ENCODE measurements at places on chromosomes 7 and 10.

GRCh38 chr10:133336577-133337369 is at the start of gene CALY:
Gene CALY (minus strand): TSS chr10:133336896. CDS start chr10:133328989, 7,907 bp downstream.
- peak; percentile 74 for DNase-seq

DNA sequence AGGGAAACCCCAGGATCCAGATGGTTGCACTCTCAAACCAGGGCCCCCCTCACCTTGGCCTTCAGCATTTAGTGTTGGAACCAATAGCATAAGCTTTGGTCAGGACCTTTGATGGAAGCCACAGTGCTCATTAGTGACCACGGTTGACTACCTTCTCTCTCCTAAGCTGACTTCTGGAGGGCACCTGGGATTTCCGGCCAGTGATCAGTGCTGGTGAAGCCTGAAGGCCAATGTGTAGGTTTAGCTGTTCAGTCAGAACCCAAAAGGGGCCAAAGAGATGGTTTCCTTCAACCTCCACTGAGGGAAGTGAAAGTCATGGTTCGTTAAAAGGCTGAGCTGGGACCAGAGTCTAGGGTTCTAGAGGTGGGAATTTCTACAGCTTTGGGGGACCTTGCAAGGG is 46.4 kb downstream of the TCF7L2 start:
- DNase-seq = no peak

DNA sequence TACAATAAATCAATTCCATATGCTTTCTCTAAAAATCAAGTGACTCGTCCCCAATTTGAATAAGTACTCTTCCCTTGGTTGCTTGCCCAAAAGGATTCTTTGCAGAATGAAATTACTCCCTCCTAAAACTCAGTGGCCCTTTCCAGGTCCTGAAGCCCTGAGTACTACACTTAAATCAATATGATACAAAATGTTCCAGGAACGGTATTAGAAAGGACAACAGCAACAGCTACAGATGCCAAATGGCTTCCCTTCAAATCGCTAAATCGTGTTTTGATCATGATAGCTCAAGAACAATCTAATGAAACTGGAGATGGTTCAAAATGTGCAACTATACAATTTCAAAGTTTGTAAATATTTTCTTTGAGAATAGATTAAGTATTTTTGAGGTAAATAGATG is 59.4 kb downstream of the TPK1 start:
- no peak for DNase-seq

- DNase-seq = no peak
Observed at GRCh38 chr10:50336140-50336539, 84.8 kb upstream of the ASAH2 start.

DNA sequence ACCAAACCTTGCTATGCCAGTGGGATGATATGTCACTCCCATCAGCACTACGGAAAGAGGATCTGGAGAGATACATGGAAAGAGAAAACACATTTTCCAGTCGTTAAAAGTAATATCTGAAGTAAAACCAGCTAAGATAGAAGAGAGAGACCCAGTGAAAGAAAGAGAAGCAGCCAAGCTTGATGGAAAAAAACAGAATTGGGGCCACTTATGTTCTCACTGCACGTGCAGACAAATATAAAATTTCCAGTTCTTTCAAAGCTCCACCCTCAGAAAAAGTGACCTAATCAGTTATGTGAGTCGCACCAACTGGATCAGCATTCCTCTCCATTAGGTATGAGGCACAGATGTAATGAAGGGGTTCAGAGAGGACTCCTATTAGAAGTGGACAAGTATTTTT is 266.1 kb downstream of the MTERF1 start:
- no peak for DNase-seq

DNA sequence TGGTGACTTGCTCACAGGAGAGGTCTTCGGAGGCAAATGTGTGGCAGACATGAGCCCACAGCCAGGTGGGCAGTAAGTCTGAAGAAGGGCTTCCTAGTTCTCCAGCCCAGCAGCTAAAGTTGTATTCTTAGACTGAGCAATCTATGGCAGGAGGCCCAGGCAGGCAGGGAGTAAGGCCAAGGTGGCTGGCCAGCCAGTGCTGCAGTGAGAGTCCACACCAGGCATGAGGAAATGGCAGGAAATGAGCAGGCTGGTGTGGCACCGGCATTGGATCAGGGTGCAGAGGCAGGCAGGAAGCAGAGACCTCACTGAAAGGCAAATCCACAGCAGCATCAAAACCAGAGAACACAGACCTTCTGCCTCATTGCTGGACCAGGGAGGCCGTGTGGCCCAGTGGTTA is 84.6 kb upstream of the PDE1C start:
- no peak for DNase-seq

DNA sequence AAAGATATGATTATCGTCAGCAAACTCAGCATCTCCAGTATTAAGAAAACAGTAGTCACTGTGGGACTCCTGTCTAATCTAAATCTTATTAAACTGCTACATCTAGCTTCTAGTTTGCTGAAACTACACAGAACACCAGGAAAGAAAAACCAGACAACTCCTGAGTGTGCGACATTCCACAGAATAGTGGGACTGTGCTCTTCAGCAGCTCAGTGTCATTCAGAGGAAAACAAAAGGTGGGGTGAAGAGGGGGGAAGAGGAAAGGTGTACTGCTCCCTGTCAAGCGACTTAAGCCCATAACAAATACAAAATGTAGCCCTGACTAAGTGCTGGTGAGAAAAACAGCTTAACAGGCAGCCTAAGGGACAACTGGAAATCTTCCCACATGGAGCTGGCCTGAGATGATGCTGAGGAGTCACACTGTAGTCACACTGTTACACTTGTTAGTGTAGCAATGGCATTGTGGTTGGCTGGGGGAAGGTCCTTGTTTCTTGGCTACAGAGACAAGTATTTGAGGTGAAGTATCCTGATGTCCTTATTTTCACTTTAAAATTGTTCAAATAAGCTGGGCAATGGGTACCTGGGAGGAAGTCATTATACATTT is 135.5 kb downstream of the USP6NL start:
- DNase-seq = no peak

GRCh38 chr10:17353568-17354300 is 100.7 kb downstream of the ST8SIA6 start:
- no peak for DNase-seq

- DNase-seq = no peak
Observed at GRCh38 chr7:105173586-105173985, 159.6 kb downstream of the KMT2E start.

GRCh38 chr10:1467334-1468076 is 269.8 kb downstream of the ADARB2 start:
- DNase-seq = no peak

GRCh38 chr10:17473228-17473950 is 19.0 kb upstream of the ST8SIA6 start:
- DNase-seq = no peak

GRCh38 chr10:99612167-99612831 is 7.9 kb downstream of the SLC25A28 start:
- no peak for DNase-seq

DNA sequence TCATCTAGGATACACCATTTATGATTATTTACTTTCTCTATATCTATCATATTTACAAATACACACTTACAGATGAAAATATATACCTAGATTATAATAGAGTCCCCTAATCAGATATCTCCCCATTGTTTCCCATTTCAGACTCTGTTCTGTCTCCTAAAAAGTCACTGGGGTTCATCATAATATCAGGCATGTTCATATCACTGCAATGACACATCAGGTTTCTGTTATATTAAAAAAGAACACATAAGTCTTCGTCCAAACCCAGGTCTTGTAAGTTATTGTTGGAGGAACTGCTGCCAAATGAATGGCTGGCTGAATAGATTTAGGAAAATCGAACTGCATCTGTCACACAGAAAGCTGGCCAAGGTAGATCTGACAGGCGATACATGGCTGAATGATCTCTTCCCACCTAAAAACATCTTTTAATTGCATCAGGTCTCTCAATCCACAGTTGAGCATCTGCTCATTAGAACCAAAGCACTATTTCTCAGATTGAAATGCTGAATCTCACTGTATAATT is 178.7 kb downstream of the CACNA2D1 start:
- no peak for DNase-seq

DNA sequence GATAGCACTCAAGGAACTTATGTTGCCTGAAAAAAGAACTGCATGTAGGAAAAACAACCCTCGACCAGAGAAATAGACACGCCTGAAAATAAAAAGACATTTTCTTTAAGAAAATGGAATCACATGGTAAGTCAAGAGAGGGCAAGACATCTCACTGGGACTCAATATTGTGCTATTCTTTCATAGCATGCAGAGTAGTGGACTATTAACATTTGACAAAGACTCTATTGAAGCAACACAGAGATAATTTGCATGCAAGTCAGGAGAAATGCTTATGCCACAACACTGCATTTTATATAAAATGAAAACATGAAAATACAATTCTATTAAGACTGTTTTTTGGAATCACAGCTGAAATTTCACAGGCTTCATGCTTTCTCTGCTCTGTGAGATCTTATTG is 77.9 kb upstream of the RHOBTB1 start:
- DNase-seq = no peak

GRCh38 chr7:69963393-69963792 is 365.1 kb downstream of the AUTS2 start:
- DNase-seq = no peak

DNA sequence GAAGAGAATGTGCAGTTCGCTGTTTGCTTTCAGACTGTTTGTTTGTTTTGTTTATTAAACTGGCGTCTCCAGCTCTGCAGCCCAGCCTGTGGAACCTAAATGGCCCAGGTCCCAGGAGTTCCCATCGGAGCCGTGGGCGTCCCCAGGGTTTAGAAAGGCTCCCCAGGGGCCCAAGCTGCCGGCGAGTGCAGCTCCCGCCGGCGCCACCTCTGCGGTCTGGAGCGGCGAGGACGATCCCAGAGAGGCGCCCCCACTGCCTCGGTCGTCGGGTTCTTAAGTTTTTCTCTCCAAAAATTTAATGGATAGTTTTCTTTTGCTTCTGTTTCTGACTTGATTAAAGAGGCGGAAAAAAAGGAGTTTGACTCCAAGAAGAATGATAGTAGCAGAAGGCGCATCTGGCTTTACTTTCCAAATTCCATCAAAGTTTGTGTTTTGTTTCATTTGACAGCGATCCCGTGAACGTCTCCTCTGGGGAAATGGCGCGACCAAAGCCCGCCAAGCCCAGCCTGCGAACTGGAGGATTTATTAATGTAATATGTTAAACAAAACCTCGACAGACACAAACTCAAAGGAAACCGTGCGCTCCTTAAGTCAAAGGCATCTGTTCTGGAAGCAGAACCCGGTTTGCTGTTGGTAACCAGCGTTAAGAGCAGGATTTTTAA is 718 bp upstream of the FZD1 start:
- no peak for DNase-seq

DNA sequence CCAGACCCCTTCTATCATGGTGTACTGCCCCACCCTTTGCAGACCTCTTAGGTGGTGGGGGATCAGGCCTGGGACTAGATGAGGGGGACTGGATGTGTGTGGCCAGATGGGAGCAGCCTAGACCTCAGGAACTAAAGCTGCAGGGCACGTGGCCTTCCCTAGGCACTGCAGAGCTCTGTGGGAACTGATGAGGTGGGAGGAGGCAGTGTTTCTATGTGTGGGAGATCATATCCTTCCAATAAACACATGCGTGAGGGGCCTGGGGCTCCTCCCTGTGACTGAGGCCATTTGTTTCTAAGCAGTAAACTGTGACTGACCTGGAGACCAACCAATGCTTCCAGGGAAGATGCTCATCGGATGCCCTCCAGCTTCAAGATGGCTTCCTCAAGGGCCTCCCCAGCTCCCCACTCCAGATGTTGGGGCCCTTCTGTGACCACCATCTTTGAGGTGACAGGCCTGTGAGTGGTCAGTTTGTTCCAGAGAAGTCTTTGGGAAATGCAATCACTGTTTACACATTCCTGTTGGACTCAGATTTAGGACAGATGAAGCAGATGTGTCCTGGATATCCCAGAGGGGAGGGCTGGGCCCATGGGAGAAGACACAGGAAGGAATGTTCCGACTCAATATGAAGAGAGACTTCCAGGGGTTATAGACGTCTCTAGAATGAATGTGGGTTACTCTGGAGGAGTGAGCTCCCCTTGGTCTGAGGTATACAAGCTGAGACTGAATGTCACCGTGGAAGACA is 23.6 kb upstream of the ZCCHC24 start:
- DNase-seq = no peak

- no peak for DNase-seq
Observed at GRCh38 chr7:47582764-47583738, 1.1 kb upstream of the TNS3 start.

- no peak for DNase-seq
Observed at GRCh38 chr7:96546426-96546825, 163.2 kb downstream of the SEM1 start.

DNA sequence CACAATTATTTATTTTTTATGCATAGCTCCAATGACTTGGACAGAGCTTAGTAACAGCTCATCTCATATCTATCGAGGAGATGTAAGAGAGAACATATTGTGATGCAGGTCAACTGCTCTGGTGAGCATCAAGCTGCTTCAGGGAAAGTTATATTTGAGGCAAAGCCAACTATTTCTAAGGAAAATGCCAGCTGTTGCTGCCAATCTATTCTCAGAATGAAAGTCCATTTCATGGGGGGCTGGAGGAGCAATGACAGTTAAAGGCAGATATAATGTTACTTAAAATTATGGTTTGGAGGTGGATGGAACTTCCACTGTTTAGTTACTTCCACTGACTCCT is 424.8 kb downstream of the KIF20B start:
- DNase-seq = no peak

DNA sequence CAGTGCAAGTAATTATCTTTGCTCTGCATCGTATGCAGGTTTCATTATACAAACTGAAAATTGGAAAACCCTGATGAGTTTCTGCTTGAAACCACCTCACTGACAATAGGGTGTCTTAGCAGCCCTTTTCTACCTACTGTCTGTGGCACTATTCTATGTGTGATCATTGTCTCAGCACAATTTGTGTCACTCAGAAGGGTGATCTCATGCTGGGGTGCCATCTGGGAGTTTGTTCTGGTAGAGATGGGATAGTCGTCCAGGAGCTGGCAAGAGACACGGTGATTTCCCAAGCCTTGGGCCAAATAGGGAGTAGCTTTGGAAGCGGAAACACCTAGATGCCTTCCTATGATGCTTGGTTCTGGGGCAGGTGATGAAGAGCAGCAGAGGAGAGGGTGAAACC is 186.3 kb downstream of the FRMD4A start:
- no peak for DNase-seq

DNA sequence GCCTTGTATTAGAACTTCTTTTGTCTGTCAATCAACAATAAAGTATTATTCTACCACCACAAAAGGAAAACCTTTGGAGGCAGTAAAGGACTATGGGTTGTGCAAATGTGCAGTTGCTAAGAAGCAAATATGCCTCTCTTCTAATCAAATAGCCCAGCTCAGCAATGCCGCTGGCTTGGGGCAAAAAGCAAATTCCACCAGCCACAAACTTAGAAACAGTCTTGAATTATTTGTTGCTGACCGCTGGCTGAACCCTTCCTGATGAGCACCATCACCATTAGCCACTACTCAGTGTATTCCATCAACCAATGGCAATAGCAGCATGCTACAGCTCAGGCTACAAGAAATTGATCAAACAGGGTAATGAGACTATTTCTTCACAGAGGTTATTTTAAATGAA is 51.0 kb downstream of the SKAP2 start:
- no peak for DNase-seq

GRCh38 chr10:125008689-125009638 is 67.0 kb downstream of the ZRANB1 start:
- no peak for DNase-seq
